ENCODE measurements at places on chromosomes 2 and 18. TPM values are rescaled to one million over a fixed set of nuclear protein-coding genes. Genes with fewer than 3 reads are reported as not detected.

DNA sequence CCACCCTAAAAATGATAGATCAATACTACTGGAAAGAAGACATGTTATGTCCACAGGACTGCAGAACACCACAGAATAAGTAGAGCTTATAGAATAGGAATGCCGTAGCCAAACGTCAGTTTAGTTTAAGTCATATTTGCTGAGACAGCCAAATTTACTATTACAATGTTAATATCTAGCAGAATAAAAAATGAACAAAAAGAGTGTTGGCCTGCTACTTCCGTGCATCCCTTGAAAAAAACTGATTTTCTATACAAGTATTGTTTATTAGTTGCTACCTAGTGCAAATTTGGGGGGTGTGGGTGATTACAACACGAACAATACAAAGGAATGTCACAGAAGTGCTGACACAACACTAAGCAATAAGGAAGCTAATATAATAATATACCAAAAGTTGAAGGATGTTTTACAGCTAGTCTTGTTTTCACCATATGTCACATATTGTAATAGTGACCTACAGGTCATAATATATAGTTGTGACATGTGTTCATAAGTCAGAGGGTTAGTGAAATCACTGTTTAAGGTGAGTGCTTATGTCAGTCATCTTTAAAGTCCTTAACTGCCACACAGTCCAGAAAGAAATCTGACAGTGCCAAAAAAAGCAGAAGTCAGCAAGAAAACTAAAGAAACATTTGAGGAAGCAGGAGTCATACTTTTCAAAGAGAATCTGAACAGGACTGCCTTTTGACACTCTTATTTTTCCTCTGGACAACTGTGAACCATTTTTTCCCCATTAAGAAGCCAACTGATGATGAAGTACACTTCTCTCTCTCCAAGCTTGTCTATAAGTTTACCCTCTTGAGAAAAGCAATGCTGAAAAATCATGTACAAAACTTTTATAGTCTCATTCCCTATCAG, 376.4 kb downstream of the ZEB2 start:
- H3K27me3 ChIP-seq = no peaks in the 10 kb centered on the region
- no peaks in the 10 kb centered on the region for H3K4me1 ChIP-seq
- H3K27ac ChIP-seq = no peak overlapping the region
- no peaks in the 10 kb centered on the region for H3K36me3 ChIP-seq
- H3K4me3 ChIP-seq = no peak overlapping the region
- DNase-seq = no peak

- H3K36me3 ChIP-seq = no peaks in the 10 kb centered on the region
- H3K27me3 ChIP-seq = no peaks in the 10 kb centered on the region
- no peak for DNase-seq
- no peak overlapping the region for H3K27ac ChIP-seq
- no peak overlapping the region for H3K4me3 ChIP-seq
Observed at GRCh38 chr2:69544951-69545350, 98.6 kb downstream of the AAK1 start.

DNAH7 gene
- total RNA-seq = 2.0 TPM

GRCh38 chr18:23861805-23862470, 152.6 kb upstream of the TTC39C start:
- H3K4me1 ChIP-seq = no peaks in the 10 kb centered on the region
- H3K27me3 ChIP-seq = no peaks in the 10 kb centered on the region
- H3K27ac ChIP-seq = no peak overlapping the region
- H3K4me3 ChIP-seq = no peak overlapping the region

ERBB4 gene
- total RNA-seq = 0.05 TPM

ABCG5 gene
- 0.29 TPM for total RNA-seq

DNA sequence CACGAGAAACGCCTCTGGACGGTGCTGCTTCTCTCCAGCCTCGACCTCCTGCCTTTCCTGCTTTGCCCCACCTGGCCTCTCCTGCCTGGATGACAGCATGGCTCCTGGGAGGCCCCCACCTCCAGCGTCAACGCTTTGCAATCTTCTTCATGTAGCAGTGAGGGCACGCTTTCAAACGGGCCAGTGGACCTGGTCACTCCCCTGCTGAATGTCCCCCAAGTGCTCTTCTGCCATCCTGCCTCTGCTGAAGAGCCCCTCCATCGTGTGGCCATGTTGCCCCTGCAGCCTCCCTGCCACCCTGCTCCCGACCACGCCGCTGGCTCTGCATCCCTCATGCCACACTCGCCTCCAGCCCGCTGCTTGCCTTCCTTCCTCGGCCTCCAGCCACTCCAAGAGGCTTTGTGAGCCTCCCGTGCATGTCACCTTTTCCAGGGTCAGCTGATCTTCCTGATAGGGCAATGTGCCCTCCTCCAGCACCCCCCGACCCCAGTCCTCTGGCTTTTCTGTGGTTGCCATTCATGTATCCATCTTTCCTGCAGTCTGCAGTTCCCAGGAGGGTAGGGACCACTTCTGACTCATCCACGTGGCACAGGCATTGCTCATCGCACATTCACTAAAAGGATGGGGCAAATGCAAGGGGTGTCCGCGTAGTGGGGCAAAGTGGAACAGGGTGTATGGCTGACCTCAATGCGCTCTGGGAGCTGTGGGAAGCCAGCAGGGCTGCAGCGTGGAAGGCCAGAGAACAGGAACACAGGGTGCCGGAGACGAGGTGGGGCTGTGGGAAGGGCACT, 268.8 kb downstream of the TWIST2 start:
- H3K27ac ChIP-seq = no peak overlapping the region
- no peaks in the 10 kb centered on the region for H3K36me3 ChIP-seq
- peaks cover 5% of the 10 kb centered on the region for H3K4me1 ChIP-seq
- DNase-seq = no peak
- no peaks in the 10 kb centered on the region for H3K27me3 ChIP-seq

GALNT3 gene
- 86.2 TPM for total RNA-seq

GLS gene
- total RNA-seq = 50.5 TPM

GRCh38 chr2:205438241-205438640, 244.1 kb upstream of the NRP2 start:
- H3K4me3 ChIP-seq = no peak overlapping the region
- DNase-seq = no peak
- H3K4me1 ChIP-seq = no peaks in the 10 kb centered on the region
- no peaks in the 10 kb centered on the region for H3K36me3 ChIP-seq
- no peaks in the 10 kb centered on the region for H3K27me3 ChIP-seq
